Fibroblast of skin of right quadriceps (primary cell): ENCODE measurements at places on chromosomes 3 and 15.

GRCh38 chr15:39195961-39196486 lies 384.9 kb upstream of the THBS1 start:
- peak; percentile 93 for DNase-seq

DNA sequence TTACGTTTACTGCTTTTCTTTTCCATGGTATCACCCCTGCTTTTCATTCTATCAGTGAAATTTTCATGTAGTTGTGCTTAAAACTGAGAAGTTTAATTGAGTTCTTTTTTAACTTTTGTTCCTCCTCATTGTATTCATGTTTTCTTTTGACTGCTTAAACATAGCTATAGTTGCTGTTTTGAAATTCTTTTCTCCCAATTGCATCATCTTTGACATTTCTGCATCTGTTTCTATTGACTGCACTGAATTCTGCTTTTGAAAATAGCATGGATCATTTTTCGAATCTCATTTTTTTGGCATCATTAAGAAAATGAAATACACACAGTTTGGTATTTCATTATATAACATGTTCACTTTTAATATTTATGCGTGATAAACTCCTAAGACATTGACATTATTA lies 694.9 kb downstream of the MECOM start:
- DNase-seq, result no peak

DNA sequence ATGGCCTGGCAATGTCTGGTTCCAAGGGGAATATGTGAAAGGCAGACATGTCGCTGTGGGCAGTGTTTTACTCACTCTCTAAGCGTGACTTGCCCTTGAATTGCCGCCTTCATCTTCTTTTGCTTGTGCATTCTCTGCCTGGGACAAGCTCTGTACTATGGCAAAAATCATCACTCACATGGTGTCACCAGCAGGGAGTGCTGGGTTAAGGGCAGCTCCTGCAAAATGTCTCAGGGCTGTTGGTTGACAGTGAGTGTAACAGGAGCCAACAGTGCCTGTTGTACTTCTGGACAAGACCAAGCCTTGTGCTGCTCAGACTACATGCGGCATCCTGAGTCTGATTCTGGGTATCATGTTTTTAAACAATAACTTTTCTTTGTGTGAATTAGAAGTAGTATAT lies 45.3 kb upstream of the KY start:
- no peak for DNase-seq

DNA sequence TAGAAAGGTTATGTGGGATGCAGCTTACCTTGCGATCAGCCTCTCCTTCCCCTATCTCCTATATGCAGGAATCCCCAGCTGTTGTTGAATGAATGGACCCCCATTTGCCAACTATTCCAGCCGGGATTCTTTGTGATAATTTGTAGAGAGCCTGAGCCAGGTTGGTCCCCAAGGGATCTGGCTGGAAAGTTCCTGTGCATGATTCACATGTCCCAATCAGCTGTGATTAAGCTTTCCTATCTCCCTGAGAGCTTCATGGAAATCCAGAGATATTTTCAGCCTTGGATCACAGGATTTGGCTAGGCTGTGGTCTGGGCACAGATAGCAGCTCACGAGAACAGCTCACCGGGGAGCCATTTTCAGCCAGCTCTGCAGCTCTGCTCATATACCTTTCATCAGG lies 76.7 kb downstream of the ARNT2 start:
- peak; percentile 99 for DNase-seq

DNA sequence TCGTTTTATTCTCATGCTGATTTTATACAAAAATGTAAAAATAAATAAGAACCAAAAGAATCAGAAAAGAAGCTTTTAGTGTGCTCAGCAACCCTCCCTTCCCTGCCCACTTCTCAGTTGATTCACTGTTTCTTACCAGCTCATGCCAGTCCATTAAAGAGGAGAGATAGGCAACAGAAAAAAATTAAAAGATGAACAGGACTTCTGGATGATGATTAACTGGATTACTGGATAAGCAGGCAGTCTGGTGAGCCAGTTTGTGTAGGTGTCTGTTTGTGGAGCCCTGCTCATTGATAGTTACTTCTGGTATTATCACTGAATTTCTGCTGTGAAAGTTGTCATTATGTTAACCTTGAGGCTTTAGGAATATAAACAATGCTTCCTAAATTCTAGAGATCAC lies 15.1 kb upstream of the GPR171 start:
- no peak for DNase-seq

DNA sequence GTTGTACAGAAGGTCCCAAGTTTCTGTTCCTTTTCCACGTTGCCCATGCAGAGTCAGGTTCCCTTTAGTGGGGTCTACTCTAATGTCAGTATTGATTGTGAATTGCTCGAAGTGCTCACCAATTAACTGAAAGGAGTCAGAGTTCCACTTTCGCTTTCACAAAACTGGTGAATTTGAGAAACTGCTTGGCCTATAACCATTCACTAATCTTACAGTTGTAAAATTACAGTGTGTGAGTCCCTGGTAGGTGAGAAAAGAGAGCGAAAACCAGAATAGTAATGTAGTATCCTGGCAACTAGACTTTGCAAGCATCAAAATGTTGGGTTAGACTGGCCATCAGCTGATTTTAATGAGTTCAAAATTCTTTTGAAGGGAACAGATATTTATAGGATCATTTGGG lies 237.5 kb upstream of the CHRM5 start:
- DNase-seq, result no peak

DNA sequence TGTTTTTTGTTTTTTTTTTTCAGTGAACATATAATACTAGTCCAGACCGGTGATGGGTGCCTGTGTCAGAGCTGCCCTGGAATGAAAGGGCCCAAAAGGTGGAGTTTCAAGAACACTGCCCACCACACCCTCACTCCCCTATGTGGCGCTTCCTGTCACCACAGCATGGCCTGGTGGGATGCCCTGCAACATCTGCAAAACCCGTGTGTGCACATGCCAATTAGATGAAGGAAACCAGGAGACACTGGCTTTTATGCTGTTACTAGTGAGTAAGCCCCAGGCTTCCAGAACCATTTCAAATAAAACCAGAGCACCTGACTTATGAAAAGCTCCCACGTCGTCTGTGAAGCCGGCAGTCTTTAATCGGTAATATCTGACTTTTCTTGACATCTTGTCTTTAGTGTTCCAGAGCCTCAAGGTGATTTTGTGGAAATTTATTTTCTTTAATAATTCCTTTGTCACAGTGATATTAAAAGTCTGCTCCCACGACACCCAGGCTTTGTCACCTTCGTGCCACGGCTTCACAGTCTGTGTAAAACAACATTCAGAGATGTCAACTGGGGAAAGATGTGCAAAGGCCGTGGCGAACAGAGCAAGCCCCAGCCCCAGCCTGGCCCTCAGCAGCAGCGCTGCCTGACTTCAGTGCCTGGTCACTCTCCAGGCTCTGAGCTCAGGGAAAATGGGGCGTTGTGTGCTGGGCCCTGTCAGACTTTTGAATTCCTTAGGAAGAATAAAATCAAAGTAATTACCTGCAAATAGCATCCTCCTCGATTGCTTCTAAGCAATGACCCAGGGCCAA lies 6.4 kb downstream of the CFAP92 start:
- DNase-seq, result no peak

- no peak for DNase-seq
Measured at GRCh38 chr15:52289629-52290081, 5.9 kb downstream of the MYO5C start.

DNA sequence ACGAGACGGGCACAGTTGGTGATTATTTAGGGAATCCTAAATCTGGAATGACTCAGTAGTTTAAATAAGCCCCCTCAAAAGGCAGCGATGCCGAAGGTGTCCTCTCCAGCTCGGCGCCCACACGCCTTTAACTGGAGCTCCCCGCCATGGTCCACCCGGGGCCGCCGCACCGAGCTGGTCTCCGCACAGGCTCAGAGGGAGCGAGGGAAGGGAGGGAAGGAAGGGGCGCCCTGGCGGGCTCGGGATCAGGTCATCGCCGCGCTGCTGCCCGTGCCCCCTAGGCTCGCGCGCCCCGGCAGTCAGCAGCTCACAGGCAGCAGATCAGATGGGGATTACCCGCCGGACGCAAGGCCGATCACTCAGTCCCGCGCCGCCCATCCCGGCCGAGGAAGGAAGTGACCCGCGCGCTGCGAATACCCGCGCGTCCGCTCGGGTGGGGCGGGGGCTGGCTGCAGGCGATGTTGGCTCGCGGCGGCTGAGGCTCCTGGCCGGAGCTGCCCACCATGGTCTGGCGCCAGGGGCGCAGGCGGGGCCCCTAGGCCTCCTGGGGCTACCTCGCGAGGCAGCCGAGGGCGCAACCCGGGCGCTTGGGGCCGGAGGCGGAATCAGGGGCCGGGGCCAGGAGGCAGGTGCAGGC lies 318.0 kb downstream of the FGF12 start:
- no peak for DNase-seq

DNA sequence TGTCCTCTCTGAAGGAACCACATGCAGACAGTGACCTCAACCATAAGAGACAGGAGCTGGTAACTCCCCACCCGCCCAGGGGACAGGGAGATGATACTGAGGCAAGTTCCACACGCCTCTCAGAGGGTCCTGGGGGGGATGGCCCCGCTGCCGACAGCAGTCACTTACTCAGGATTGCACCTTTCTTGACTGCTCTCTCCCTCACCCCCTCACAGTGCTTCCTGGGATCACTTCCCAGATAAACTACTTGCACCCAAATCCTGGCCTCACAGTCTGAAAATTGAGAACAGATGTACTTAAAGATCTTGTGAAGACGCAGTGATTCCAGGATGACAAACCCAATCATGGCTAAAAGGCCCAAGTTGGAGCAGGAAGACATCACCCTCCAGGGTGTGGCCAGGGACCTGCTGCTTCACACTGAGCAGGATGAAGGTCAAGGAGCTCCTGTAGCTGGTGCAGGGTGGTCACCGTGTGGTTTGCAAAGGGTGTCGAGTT lies 207.6 kb downstream of the ADAMTS17 start:
- no peak for DNase-seq

DNA sequence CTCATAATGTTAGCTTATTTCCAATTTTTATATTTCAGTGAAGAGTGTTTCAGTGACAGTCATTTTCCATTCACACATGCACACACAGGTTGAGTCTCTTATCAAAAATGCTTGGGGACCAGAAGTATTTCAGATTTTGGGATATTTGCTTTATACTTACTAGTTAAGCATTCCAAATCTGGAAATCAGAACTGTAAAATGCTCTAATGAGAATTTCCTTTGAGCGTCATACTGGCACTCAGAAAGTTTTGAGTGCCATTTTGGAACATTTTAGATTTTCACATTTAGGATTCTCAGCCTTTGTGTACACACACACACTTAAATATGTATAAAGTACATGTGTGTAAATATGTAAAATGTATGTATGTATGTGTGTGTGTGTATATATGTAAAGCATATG lies 71.0 kb downstream of the CHD2 start:
- no peak for DNase-seq

DNA sequence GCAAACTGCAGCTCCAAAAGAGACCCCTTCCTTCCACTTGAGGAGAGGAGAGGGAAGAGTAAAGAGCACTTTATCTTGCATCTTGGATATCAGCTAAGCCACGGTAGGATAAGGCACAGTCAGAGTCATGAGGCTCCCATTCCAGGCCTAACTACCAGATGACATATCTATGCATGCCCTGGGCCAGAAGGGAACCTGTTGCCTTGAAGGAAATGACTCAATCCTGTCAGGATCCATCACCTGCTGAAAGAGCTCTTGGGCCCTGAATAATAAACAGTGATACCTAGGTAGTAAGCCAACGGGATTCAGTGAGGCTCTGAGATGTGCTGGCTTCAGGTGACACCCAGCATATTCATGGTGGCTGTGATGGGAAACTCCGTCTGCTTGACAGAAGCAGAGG lies 118.5 kb upstream of the EPHA3 start:
- no peak for DNase-seq

DNA sequence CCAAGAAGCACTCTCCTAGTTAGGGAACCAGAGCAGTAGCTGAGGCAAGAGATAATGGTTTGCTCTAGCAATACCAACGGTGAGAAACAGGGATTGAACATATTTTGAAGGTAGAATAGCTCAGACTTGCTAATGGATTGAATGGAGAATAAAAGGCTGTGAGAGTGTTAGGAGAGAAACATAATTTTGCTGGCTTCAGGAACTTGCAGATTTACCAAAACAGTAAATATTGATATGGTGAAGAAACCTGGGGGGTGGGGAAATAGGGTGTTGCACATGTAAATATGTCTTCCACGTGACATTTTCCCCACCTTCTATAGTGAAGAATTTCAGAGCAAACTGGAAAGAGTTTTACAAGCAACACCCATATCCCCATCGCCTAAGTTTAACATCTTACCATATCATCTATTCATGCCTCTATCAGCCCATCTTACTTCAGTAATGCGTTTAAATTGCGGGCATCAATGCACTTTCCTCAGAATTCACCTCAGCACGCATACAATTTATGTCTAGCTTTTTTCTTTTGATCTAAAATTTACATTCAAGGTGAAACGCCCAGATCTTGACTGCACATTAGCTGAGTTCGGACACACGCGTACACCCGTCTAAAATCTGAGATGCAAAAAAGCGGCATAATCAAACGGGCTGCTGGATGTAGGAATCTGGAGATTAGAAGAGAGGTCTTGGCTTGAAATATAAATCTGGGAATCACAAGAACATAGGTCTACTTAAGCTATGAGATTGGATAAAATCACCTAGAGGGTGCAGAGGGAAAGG lies 891 bp upstream of the NR1D2 start:
- no peak for DNase-seq
